ENCODE measurements at places on chromosomes 2 and 18.

GRCh38 chr2:169362118-169362893 is at the start of gene LRP2:
Gene LRP2 (minus strand): TSS chr2:169362534. CDS start chr2:169362399, 135 bp downstream.
- DNase-seq: no peak

DNA sequence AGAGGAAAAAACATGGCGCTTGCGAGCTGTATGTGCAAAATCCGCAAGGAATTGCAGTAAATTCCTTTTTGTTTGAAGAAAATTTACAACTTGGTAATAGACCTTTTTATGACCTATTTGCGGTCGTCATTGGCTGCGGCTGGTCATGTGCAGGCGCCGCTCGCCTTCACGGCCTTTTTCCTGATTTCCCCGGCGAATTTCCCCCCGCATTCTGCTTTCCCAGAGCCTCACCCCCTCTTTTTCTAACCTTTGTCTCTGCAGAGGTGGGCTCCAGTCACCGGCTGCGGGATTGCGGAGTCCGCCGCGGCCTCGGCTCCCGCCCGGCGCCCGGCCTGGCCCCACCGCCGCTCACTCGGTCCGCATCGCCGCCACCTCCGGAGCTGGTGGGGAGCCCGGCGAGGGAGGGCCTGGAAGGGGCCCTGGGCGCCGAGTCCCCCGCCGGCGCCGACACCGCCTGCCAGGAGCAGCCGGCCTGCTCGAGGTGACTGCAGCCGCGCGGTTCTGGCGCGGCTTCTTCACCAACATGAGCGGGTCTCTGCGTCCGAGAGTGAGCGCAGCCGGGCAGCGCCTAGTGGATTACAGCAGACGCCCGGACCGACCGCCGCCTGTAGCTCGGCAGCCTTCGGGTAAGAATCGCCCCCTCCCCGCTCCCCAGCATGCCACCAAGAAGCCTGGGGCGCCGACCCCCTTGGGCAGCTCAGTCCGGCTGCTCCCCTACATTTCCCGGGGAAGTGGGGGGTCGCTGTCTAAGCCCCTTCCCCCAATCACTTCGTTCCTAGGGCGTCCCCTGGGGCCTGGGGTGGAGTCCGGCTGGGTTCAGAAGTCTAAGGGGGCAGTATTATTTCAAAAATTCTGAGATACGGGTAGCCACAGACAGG is 7.1 kb downstream of the HOXD8 start:
- peak; percentile 57 for DNase-seq

DNA sequence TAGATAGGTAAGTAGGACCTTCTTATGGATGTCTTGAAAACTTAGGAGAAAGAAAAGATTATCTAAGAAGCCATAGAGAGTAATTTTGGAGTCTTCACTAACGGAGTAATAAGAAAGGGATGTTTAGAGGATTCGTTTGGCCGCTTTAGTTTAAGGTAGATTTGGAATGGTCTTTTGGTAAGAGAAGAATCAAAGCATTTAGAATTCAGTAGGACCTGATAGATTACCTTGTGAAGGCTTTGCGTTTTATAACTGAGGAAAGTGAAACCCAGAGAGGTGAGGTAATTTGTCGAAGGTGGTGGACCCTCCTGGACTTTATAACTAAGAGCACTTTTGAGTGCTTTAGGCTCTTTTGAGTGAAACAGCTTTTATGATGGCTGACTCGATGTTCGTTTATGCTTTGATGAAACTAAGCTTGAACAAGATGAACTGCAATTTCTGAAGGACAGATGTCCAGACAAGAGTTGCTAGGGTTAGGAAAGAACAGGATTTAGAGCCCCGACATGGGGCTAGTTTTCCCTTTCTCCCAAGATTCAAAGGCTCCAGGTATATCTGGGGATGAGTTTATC is 1.3 kb downstream of the MYL12B start:
- no peak for DNase-seq

DNA sequence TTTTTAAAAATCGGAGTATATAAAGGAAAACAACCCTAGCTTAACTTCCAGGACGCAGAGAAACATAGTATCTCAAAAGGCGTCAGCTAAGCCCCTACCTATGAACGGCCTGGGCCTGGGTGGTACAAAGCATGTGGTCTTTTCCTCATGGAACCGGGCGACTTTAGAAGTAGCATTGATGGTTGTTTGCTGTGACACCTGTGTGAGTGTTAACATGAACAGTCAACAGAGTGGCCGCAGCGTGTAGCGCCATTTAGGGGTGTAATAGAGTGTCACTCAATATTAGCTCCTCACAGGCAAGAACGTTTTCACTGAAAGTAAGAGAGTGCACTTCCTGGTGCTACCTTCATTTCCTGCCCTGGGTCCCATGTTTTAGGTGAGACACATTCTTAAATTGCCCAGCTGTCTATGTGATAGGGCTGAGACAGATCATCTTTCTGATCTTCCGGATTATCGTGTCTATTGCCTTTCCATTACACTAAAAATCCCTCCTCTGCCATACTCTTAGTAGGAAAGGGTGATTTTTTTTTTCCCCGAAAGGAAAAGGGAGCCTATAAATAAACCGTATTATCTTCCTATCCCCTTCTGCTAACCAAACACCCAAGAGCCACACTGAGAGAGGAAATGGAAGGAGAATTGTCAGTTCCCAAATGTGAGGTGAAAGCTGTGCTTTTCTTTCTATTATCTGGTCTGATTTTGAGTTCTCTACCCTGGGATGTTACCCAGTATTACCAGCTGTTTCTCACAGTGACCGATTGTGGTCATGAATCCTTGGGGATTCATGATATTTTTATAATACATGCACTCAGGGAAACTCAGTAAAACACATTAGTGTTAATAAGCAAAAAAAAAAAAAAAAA is 1.3 kb downstream of the GORASP2 start:
- peak; percentile 28 for DNase-seq

All from NCI-H748 treated with DMSO at 0.1 percent for 48 hours (cell line).